ENCODE measurements at places on chromosomes 16 and 17. TPM values are rescaled to one million over a fixed set of nuclear protein-coding genes. Genes with fewer than 3 reads are reported as not detected.

GRCh38 chr17:65533056-65533745 lies 28.2 kb downstream of the AXIN2 start:
- no peak for DNase-seq

GRCh38 chr17:81838753-81839255 lies 4.0 kb upstream of the PPP1R27 start:
- DNase-seq: no peak

DNA sequence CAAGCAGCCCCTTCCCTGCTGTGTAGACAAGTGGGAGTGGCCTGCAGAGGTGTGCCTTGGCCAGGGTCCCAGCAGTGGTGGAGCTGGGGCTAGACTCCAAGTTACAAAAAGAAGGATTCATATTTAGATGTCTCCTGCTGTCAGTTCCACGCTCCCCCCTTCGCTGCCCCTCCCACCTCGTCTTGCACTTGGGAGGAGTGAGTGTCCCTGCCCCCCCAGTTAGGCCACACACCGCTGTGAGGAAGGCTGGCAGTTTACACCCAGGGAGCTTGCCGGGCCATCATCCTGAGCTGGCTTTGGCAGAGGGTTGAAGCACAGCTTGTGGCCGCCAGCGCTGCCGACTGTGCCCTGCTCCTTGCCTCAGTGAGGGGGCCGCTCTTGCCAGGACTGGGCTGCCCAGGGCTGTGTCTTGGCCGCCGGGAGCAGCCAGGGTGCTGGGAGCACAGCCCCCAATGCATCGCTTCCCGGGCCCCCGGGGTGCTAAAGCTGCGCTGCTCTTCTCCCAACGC lies 44.3 kb downstream of the ELAC2 start:
- DNase-seq: no peak

- no peak for DNase-seq
Measured at GRCh38 chr17:20279631-20280030, 187.7 kb downstream of the LGALS9B start.

DNA sequence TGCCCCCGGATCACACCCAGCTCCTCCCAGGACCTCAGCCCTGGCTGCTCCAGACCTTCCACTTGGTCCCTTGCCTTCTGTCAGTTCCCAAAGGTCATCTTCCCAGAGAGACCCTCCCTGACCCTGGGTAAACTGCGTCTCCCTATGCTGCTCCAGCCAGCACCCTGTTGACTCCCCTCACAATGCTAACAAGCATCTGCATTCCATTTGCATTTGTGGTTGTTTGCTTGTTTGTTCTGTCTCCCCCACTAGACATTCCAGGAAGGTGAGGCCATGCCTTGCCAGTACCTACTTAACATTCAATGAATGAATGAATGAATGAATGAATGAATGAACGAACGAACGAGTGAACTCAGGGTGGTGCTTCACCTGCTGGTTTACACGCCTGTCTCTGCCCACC lies 171.2 kb downstream of the WSCD1 start:
- no peak for DNase-seq

DNA sequence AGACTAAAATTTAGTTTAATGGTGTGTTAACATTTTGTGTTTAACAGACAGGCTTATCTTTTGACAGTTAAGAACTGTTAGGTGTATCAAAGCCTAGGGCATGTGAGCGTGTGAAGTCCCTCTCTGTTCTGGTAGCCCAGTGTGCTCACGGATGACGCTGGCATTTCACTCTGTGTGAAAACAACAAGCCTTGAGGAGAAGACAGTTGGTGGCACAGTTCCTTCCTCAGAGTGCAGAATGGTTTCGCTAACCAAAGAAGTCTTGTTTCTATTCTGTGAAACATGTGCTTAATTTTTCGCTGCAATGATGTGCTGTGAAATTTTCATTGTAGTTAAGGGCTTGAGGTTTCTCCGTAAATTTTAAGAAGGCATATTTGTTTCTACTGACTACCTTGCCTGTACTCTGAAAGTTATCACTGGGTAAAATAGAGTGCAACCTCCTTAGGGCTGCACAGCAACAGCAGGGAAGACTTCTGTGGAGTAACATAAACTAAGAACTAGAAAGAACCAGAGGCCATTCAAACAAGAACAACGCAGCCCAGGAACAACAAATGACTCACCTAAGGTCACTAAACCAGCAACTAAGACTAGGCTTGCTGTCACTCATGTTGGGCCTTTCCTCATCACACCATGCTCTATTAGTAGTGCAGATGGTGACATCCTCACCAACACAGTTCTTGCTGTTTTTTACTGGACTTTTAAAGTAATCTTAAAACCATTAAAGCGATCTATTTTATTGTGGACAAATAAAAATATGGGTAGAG lies 33.4 kb downstream of the BRD7 start:
- DNase-seq: no peak

DNA sequence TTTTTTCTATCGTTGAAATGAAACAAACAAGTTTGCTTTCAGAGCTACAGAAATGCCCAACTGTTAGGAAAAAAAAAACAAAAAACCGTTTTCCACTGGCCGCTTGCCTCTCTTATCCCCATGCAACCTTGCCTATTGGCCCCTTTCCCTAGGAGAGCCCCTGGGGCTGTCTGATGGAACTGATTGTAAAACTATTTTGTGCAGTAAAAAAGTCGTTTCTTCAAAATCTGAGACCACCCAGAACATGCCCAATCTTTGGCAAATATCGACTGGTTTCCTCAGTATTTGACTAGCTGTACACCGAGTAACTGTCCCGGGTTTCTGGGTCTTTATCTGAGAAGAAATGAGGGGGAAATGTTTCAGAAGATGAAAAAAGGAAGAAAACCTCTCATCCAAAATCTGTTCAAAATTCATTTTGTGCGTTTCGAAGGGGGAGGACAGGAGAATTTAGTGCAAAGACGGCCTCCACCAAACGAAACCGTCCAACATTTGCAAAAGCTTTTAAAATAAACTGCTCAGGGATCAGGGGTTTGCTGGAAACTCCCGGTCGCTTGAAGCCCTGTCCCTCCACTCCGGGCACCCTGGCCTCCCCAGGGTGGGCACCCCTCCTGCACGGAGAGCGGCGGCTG lies 1.1 kb upstream of the GNAO1 start:
- DNase-seq: no peak

Gene GSDMA
- 0.73 TPM for total RNA-seq

Gene RBFOX1
- total RNA-seq: not detected

Gene CD300LF
- total RNA-seq: not detected

Gene KRT12
- not detected for total RNA-seq

Gene SULT1A4
- total RNA-seq: 2.7 TPM

Gene CLDN6
- not detected for total RNA-seq

Gene KRT33B
- not detected for total RNA-seq
